ENCODE measurements at places on chromosomes 1 and 21.

DNA sequence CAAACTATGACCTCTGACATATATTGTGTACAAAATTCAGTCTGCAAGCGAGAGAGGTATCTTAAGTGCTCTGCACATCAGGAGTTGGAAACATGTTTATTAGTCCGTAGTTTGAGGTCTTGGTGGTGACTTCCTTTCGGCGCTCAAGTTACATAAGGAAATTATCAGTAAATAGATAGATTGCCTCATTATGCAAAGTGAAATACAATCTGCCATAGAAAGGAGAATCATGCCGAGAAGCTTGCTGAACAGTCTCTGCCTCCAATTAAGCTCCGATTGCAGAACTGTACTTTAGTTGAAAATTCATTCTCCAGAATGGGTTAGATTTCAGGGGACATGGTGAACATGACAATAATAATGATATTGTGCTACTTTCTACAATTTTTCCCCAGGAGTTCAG lies 271.8 kb downstream of the BRINP2 start:
- no peak for DNase-seq

DNA sequence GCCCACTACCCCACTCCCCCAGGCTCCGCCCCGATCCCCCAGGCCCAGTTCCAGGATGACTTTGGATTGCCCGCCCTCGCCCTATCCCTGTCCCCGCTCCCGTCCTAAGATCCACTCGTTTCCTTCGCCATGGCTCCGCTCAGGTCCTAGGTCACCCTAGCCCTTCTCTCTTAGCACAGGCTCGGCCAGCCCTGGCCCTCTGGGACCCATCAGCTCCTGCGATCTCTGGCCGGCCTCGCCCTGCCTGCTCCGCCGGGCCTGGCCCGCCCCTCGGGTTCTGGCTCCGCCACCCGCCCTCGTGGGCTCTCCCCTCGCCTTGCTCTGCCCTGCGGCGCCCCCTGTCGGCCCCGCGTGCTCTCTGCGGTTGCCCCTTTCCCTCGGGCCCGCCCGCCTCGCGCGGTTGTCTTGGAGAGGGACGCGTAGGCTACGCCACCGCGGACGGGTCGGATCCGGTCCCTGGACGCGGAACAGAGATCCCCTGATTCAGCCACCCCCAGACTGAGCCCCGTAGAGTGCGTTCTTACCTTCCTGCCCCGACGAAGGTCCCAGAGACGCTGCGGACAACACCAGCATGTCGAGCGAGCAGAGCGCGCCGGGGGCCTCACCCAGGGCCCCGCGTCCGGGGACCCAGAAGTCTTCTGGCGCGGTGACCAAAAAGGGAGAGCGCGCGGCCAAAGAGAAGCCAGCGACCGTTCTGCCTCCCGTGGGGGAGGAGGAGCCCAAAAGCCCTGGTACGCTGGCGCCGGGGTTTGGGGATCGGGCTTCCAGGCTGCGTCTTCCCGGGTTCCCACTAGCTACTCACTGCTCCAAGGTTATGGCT lies at the start of gene LRRC71:
TSS of gene LRRC71 (plus strand) at position 400 of the 820 bp plus-strand sequence. CDS start at position 572, 172 bp downstream.
- no peak for DNase-seq

DNA sequence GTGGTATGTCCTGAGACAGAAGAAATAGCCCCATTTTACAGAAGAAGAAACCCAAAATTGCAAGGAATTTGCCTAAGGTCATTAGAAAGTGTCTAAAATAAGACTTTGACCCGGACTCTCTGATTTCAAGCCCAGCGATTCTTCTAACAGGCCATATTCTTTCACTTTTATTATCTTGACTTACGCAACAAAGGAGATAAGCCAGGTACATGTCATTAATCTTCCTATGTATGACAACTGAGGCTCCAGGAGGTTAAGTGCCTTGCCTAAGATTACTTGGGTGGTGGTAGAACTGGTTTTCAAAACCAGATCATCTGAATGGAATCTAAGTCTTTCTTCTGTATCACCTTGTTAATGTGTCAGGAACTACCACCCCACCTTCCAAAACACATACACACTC lies 124.3 kb downstream of the PBX1 start:
- no peak for DNase-seq

GRCh38 chr21:35927262-35927661 lies 133.1 kb downstream of the SETD4 start:
- no peak for DNase-seq

DNA sequence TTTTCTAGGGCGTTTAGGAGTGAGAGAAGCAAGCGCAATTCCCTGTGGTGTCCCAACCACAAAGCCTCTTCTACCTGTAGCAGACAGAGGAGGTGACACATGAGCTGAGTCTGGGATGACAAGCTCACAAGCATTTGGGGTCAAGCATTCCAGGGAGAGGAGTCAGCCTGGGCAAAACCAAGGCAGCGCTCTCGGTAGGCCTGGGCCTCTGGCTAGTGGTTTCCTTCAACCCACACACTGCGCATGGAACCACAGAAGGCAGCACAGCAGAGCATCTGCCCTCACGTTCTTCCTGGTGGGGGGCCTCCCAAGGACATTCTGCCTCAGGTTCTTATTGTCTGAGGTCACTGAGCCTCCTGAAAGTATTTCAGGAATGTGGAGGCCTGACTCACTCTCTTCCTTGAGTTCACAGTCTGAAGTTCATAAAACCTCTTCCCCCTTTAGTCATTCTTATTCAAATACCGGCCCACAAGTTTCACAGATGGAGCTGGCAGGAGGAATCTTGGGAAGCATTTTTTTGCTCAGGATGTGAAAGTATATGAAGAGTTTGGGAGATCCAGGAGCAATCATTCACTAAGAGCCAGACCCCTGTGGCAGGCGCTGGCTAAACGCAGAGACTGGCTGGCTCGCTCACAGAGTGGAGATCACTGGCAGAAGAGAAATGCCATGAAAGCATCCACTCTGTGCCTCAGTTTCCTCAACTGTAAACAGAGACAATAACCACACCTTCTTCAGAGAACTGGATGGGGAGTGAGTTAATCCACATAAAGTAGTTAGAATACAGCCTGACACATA lies 26.8 kb downstream of the CCN1 start:
- DNase-seq, result no peak

DNA sequence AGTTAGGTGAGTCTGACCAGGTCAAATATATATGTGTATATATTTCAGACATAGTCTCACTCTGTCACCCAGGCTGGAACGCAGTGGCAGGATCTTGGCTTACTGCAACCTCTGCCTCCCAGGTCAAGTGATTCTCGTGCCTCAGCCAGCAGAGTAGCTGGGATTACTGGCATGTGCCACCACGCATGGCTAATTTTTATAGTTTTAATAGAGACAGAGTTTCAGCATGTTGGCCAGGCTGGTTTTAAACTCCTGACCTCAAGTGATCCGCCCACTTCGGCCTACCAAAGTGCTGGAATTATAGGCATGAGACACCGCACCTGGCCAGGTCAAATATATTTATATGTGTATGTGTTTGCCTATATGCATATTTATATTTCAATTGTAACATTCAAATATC lies 581.5 kb upstream of the B3GALT2 start:
- DNase-seq, result no peak

DNA sequence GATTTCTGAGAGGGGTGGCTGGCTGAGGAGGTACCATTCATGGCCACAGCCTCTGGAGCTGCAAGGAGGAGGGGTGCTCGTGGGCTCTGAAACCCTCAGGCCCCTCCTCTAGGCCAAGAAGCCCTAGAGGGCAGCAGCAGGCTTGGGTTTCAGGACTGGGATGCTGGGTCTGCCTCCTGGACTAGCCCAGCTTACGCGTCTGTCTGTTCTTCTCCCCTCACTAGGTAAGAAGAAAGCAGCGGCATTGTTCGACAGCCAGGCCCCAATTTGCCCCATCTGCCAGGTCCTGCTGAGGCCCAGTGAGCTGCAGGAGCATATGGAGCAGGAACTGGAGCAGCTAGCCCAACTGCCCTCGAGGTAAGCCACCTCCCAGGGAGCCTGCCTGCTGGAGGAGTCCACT lies 60.3 kb downstream of the TMEM53 start:
- no peak for DNase-seq

GRCh38 chr1:200899015-200899386 lies 4.3 kb downstream of the INAVA start:
- no peak for DNase-seq

- no peak for DNase-seq
Measured at GRCh38 chr1:225820522-225821120, 10.7 kb downstream of the EPHX1 start.

DNA sequence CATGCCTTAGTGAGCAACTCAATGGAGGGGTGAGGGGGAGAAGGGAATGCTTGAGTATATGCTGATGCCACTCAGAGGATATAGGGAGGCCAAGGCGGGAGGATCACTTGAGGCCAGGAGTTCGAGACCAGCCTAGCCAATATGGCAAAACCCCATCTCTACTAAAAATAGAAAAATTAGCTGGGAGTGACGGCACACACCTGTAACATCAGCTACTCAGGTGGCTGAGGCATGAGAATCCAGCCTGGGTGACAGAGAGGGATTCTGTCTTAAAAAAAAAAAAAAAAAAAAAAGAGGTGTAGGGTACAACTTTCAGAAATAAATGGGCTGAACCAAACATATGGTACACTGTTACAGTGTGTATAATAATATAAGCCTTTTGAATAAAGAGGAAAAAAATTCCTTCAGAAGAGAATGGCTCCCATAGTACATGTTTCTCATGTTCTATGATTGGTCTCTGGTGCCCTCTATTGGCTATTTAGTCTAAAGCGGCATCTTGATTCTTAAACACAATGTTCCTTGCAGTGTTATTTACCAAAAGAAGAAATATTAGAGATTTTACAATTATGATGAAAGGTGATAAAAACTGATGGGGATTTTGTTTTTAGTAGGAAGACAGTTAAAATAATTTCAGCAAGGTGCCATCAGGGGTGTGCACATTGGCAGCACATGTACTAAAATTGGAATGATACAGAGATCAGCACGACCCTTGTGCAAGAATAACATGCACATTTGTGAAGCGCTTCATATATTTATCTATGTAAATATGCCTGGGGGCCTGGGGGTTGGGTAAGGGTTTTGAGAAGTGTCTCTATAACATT lies 109.8 kb downstream of the PATJ start:
- DNase-seq, result no peak

- DNase-seq, result no peak
Measured at GRCh38 chr21:37370152-37371040, 3.8 kb downstream of the DYRK1A start.

DNA sequence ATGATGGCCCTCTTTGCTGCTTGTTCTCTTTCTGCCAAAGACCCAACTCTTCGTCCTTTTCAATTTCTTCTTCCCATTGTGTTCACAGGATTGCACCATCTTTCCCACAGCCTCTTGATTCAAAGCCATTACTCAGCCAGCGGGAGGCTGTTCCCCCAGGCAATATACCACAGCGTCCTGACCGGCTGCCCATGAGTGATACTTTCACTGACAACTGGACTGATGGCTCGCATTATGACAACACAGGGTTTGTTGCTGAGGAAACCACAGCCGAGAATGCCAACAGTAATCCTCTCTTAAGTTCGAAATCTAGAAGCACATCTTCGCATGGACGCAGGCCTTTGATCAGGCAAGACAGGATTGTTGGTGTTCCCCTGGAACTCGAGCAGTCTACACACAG lies 167.4 kb downstream of the LRRC40 start:
- no peak for DNase-seq

DNA sequence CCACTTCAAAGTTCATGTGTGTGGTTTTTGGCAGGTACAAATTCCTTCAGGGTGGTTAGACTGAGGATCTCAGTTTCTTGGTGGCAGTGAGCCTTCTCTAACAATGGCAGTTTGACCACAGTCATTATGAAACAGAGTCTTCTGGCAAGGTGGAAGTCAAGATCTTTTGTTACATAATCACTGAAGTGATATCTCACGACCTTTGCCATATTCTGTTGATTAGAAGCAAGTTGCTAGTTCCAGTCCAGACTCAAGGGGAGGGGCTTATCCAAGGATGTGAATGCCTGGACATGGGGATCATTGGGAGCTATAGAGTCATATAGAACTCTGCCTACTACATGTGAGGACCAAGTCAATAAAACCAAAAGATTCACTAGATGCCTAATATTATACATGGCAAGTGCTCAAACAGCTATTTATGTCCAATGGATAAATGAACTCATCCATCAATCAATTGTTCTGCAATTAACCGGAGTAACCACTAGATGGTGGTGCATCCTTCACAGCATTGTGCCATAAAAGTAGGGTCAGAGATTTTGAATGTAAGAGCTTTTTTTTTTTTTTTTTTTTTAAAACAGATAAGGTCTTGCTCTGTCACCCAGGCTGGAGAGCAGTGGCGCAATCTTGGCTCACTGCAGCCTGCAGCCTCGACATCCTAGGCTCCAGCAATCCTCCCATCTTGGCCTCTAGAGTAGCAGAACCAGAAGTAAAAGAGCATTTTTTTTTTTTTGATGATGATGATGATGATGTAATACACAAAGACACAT lies 131.9 kb downstream of the CRB1 start:
- DNase-seq, result no peak

GRCh38 chr1:36248250-36248894 lies 24.1 kb downstream of the THRAP3 start:
- no peak for DNase-seq

All from stimulated activated CD4-positive, alpha-beta T cell treated with anti-CD3 and anti-CD28 coated beads, TNF-alpha, amount 100 ng/mL, for 1 hour (primary cell).